DMS 273 treated with DMSO at 0.1 percent for 48 hours (cell line): ENCODE measurements at places on chromosomes 1 and 21.
A peak's percentile ranks its signal among the peaks of the same experiment; 100 is the strongest.

GRCh38 chr1:207750631-207751305 is 1.1 kb upstream of the CD46 start:
- no peak for DNase-seq

DNA sequence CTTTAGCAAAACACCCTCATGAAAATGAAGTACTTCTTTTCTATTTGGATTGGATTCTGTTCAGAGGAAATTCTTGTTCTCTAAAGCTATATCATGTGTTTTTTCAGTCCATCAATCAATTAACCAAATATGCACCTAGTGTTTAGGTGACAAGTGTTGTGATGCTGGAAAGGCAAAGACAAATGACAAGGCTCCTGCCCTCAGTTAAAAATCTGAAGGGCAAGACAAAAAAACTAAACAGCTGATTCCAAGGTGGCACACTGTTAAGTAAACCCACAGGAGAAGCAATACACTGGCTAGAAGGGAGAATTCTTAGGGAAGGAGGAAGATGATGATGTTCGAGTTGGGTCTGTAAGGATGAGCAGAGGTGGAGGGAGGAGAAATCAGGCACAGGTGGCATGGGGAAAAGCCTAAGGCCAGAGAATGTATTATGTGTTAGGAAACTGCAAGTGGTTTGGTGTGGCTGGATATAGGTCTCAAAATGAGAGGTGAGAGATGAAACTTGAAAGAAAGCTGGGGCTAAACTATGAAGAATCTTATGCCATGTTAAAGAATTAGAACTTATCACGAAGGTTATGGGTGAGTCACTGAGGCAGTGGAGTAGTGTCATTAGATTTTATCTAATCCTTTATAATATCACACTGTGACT is 51.8 kb upstream of the GFI1 start:
- DNase-seq, result no peak

- DNase-seq, result no peak
These were observed 41.5 kb downstream of the ZYG11B start for GRCh38 chr1:52767596-52768280.

DNA sequence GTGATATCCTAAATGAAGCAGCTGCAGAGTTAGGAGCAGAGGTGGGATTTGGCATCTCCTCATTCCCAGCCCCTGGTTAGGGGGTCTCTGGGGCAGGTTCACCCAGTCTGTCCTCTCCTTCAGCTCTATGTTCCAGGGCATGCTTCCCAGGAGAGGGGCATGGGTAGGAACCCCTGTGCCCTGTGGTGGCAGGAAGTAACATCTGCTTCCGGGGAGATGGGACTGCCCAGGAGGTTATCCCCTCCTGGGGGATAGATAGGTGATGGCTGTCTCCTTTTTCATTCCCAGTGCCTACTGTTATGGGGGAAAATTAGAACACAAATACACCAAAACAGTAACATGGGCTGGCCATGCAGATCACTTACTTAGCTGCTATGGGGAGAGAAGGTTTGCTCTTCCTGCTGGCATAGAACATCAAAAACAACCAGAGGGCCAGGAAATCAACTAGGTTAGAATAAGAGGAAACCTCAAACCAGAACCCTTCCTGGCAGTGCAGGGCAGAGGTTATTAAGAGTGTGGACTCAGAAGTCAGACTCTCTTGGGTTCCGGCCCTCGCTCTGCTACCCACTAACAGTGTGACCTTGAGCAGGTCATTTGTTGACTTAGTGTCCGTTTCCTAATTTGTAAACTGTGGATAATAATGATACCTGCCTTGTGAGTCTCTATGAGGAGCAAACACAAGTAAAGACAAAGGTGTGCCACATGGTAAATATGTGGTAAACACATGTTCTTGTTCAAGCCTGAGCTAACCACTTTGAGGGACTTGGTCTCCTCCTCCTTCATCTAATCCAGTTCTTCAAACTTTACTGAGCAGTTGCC is 157.8 kb upstream of the JUN start:
- no peak for DNase-seq

GRCh38 chr1:114521396-114522263 is 10.6 kb upstream of the TRIM33 start:
- no peak for DNase-seq

GRCh38 chr1:194629011-194629410 is 1442.6 kb upstream of the B3GALT2 start:
- DNase-seq, result no peak

- no peak for DNase-seq
These were observed 122.2 kb downstream of the NAV1 start for GRCh38 chr1:201660931-201661822.

- no peak for DNase-seq
These were observed 246.3 kb upstream of the RAB4A start for GRCh38 chr1:229024528-229025130.

GRCh38 chr1:157487096-157487495 is 65.2 kb downstream of the FCRL5 start:
- no peak for DNase-seq

- DNase-seq, result no peak
These were observed 102.4 kb upstream of the ETV3 start for GRCh38 chr1:157240495-157241184.

GRCh38 chr1:93616996-93617669 is 64.5 kb downstream of the BCAR3 start:
- DNase-seq, result peak; percentile 36

DNA sequence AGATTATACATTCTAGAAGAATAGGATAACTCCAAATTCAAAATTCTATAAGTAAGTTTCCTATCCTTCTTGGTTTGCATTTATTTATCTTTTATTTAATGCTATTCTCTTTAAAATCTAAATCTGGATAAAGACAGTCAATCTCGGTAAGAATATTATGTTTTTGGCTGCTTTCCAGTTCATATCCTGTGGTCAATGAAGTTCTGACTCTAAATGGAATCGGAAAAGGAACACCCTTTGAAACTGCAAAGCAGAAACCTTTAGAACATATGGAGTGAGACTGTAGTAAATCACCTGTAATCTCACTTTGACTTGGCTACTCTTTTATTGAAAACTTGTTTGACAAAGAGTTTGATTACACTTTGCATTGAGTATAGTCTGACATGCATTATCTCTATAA is 85.2 kb downstream of the KIFAP3 start:
- no peak for DNase-seq

DNA sequence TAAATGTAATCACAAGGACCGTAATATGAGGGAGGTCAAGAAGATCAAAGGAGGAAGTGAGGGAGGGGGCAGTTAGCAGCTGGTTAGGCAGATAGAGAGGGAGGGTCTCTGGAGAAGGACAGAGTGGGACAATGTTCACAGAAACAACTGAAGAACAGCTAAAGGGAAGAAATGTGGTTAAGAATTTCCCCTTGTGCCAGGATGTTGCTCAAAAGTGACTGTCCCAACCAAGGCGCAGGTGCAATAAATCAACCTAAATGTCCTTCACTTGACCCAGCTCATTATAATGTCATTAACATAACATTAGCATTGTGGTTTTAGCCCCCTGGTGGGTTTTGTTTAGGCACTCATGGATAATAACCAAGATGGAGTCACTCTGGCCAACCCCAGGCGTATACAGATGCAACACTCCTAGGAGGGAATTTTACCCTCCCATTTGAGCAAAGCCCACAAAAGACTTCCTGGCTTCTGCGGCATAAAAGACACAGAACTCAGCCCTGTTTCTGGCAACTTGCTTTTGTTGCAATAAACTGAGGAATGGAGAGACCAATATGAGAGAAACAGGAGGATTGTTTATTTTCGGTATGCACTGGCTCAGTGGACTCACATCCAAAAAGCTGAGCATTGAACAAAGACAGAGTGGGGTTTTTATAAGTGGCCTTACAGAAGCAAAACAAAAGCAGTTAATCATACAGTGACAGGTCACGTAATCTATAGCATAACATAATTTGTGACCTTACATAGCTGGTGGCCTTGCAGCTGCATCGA is 7.3 kb upstream of the CA6 start:
- DNase-seq, result no peak

DNA sequence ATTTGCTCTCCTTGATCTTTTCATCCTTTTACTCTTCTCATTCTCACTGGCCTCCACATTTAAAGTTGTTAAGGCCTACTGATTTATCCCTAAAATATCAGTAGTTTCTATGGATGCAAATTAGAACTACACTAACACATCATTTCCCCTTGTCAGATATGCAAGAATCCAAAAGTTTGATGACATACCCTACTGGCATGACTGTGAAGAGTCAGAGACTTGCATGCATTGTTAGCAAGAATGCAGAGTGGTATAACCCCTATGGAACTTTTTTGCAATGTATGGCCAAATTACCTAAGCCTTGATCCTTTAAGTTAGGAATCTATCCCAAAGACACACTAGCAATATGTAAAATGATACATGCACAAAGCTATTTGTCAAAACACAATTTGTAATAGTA is 23.6 kb upstream of the HIVEP3 start:
- no peak for DNase-seq

GRCh38 chr1:25486602-25487001 is 55.9 kb downstream of the MACO1 start:
- DNase-seq, result no peak

GRCh38 chr1:67791261-67791660 is 42.0 kb downstream of the GNG12 start:
- DNase-seq, result no peak

DNA sequence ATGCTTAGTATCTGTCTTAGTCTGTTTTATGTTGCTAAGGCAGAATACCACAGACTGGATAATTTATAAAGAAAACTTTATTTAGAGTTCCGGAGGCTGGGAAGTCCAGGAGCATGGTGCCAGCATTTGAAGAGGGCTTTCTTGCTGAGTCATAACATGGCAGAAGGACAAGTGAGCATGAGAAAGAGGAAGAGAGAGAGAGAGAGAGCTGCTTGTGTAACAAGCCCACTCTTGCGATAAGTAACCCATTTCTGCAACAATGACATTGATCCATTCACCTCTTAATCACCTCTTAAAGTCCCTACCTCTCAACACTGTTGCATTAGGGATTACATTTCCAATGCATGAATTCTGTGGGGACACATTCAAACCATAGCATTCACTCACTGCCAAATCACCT is 11.7 kb upstream of the MYOCOS start:
- no peak for DNase-seq

DNA sequence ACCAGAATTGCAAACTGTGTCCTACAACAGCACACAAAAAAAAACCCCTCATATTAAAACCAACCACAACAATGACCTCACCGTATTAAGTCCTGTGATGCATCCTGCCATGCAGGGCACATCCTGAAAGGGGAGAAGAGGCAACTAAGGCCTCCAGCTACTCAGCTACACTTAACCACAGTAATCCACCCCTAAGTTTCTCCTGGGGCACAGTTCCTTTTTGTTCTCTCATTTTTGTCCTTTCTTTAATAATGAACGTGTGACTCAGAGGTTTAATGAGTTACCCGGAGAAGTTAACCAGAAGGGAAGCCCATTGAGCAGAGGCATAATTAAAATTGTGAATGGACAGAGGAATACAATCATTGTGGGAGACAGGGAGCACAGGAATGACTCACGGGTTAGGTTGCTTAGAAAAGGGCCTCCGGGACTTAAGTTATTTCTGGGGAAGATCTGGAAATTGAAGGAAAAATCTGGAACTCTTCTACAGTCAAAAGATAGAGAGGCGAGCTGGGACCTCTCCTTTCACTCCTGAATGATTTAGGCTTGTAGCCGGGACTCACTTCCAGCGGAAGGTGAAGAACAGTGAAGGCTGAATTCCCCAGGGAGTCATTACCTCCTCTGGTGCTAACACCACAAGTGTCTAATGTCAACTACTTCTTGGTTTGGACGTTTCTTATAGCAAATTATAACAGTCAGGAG is 36.9 kb upstream of the HIVEP3 start:
- DNase-seq, result no peak

DNA sequence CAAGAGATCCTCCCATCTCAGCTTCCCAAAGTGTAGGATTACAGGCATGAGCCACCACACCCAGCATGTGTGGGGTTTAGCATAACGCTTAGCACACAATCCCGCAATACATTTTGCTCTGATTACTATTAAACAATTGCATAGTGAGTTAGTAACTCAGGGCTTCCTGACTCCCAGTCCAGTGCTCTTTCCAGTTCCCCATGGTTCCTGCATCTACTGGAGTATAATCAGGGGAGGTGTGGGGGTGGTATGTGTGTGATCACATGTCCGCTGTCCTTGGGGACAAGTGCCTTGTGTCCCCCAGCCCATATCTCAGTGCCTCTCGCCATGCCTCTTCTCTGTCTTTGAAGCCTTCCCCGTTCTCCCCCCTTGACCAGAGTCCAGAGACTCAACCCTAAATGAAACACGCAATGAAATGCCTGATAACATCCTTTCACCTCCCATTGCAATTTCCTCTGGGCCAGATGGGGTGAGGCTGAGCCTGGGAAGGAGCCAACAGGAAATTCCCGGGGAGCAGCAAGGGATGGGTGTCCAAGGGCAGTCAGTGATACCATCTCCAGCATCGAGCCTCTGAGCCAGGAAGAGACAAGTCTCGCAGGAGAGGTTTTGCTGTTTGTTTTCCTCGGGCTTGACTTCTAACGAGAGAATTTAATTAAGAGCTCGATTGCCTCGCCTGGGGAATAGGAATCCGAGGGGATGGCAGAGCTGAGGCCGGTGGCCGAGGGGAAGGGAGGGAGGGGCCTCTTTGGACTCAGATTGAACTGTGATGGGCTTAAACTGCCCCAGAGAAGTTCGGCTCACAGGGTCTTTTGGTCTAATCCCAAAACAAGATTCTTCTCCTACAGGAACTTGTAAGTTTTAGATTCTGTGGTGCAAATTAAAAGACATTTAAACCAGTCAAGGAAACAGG is 7.7 kb upstream of the HTR1D start:
- peak; percentile 24 for DNase-seq

GRCh38 chr1:217090060-217090911 is 367.1 kb upstream of the ESRRG start:
- no peak for DNase-seq

DNA sequence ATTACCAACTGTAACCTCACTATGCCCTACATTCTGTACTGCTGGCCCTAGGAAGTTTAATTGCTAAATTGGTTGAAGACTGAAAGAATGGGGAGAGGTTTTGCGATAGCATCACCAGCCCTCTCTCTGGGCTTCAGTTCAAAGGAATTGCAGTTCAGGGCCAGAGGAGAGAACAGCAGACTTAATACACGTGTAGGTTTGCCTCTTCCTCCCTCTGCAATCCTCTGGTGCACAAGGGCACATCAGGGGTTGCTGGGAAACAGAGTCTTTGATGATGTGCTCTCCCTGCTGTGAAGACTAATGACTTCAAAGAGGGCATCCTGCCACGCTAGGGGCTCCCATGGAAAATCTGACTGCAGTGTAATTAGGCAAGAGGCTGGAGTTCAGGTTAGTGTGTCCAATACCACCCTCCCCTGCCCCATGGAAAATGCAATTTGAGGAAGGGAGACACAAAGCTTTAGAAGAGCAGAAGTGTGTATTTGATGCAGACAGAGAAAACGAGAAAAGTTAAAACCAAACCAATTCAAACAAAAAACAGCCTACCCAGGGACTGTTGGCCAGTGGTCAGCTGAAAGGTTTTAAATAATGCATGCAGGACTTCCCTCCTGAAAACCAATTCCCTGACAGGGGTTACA is 167.9 kb downstream of the ASTN1 start:
- DNase-seq, result no peak

- DNase-seq, result no peak
These were observed 6.3 kb upstream of the ZNF496 start for GRCh38 chr1:247337961-247338360.

- DNase-seq, result no peak
These were observed 70.8 kb upstream of the CASZ1 start for GRCh38 chr1:10867138-10867721.
